ENCODE measurements at places on chromosomes 5 and 9.

GRCh38 chr9:13904746-13905145, 409.2 kb downstream of the NFIB start:
- DNase-seq: no peak

- DNase-seq: no peak
Measured at GRCh38 chr9:27413511-27414219, 110.4 kb upstream of the IFNK start.

GRCh38 chr9:133246562-133246961, 28.4 kb downstream of the ABO start:
- no peak for DNase-seq

DNA sequence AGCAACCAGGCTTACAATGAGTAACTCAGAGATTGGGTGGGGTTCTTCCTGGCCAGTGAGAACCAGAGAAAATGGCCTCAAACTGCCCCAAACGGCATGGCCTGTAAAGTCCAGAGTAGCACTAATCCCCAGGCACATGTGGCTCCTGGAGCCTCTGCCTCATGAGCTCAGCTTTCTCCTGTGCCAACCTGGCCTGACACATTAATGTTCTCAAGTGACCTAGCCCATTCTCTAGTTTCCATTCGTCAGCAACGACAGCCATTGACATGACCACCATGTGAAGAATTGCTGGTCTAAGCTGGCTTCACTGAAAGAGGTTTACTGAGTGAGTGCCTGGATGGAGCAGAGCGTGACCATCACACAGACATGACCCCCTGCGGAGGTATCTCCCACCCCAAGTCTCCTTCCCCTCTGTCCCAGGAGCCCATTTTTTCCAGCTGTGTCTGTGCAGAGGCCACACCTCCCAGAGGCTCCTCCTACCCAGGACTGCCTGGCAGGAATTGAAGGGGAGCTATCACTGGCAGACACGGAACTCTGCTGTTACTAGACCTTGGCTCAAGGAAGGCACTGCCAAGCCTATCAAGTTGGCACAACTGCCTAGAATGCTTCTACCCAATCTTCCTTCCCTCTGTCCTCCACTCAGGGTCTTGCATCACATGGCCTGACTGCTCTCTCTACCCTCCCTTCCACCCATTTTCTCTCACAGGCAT, 59.0 kb upstream of the BOD1 start:
- DNase-seq: no peak

DNA sequence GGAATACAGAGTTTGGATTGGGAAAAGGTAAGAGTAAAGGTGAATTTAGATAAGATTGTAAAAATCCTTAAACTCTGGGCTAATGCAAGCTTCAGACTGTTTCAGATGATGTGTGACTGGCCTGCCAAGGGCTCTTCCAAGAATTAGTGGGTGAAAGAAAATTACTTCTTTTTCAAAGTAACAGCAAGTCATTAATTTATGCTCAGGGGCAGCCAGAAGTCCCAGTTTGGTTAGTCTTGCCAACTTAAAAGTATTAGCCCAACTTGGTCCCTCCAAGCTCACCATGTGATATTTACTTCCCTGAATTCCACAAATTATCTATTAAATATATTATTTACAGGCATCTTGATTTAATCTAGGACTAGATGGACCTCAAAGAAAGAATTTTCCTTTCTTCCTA, 947.8 kb downstream of the NR2F1-AS1 start:
- DNase-seq: no peak

- DNase-seq: no peak
Measured at GRCh38 chr9:89640361-89640760, 35.5 kb downstream of the GADD45G start.

- DNase-seq: no peak
Measured at GRCh38 chr5:96079075-96079474, 117.4 kb upstream of the ELL2 start.

DNA sequence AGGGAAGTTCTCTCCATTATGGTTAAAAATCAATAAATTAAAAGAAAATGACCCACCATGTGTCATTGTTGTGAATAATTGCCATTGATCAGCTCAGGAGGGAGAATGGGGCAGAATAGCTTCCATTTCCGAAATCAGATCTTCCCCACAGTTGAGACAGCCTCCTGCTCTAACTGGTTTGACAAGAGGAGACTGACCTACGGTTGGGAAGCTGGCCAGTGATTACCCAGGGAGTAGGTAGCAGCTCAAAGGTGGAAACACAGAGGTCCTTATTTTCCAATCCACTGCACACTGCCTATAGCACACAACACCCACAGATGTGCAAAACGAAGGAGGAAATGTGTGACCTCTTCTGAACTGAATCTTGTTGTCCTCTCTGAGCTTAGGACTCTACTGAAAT, 69.0 kb upstream of the DAPK1 start:
- no peak for DNase-seq

GRCh38 chr5:179534431-179534830, 15.9 kb upstream of the RUFY1 start:
- DNase-seq: no peak

GRCh38 chr9:126519660-126520420, 93.9 kb upstream of the LMX1B start:
- DNase-seq: no peak

DNA sequence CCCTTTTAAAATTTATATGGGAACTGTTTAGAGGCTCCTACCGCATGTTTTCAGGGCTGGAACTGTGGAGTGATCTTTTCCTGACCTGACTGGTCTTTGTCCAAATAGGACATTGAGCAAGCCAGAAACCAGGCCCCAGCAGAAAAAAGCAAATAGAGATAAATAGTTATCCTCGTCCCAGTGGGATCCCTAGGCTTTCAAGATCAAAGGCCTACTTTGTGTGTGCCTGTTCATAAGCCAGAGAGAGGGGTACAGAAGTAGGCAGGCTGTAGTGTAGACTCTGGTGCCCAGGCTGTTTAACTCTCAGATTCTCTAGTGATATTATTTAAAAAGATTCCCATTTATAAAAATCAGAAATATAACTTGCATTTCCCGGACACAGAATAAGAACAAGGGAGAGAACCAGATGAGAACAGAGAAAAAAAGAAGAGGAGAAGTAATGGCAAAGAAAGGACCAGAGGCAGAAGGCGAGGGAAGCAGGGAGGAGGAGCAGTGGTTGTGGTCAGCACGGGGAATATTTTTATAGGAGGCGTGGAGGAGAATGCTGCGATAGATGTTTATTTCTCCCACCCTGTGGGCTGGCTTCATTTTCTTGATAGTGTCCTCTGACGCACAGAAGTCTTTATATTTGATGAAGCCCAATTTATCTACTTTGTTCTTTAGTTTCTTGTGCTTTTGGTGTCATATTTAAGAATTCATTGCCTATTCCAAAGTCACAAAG, 101.2 kb downstream of the AOPEP start:
- no peak for DNase-seq

DNA sequence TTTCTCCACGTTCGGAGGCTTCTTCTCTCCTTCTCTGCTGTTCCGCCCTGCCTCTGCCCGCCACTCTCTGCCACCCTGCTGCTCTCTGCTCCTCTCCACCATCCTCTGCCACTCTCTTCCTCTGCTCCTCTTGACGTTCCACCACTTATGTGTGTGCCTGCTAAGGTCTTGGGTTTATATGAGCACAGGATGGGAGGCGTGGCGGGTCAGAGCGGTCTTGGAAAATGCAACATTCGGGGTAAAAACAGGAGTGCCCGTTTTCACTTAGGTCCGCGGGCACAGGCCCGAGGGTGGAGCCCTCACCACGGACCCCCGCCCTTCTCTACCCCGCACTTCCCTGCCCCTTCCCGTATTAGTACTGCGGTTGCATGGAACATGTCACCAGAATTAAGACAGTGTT, 114.4 kb upstream of the FBXL7 start:
- DNase-seq: no peak

DNA sequence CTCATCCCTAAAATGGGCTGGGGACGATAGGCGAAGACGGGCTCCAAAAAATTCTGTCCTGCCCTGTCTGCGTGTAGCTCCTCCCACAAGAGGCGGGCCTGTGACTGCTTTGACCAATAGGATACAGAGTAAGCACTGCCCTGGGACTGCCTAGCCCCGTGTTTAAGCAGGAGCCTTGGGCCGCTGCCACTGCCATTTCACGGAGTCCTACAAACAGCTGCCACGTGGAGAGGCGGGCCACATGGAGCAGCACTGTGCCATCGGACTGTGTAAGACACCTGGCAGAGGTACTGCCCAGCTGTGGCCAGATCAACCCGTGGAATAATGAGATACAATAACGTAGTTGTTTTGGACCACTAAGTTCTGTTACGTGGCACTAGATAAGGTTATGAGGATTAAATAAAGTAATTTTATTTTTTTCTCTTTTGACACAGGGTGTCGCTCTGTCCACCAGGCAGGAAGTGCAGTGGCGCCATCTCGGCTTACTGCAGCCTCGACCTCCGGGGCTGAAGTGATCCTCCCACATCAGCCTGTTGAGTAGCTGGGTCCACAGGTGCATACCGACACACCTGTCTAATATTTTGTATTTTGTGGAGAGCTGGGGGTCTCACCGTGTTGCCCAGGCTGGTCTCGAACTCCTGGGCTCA, 87.2 kb downstream of the LMNB1 start:
- no peak for DNase-seq

DNA sequence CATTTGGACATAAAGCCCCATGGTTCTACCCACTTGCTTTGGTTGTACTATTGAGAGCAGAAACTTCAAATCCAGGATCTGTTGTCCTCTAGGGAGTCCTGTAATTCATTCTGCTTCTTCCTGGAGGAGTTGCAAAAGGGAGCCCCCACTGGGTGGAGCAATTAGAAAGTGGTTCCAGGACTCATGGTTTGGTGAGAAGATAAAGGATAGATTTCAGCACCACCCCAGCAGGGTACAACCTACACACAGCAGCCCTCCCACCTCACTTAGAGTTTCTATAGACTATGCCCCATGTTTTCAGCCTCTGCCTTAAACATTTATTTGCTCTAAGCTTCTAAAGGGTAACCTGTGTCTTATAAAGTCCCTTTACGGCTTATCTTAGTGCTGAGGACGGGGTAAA, 112.6 kb upstream of the ARRDC3 start:
- no peak for DNase-seq

DNA sequence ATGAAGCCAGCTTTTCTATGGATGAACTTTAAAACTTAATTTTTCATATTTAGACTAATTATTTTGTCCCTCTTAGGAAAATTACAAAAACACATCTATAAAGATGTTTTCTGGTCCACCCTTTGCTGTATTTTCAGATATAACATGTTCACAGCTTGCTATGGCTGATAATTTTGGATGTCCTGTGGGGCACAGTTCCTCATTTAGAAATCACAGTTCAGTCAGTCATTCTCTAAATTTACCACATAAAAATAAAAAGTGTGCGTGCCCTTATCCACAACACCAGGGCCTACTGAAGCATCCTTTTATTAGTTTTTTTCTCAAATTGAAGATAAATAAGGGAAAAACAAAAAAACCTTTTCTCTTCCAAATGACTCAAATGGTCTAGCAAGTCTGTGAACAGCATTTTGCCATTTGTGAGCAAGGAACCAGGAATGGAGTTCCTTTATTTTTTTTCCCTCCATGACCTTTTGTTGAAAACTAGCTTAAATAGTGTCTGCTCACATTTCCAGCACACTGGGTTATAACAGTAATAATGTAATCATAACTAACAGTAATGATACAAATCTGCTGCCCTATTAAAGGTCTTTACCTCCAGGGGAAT, 87.1 kb downstream of the CEMIP2 start:
- DNase-seq: no peak

- no peak for DNase-seq
Measured at GRCh38 chr9:28456861-28457260, 883.6 kb upstream of the C9orf72 start.

DNA sequence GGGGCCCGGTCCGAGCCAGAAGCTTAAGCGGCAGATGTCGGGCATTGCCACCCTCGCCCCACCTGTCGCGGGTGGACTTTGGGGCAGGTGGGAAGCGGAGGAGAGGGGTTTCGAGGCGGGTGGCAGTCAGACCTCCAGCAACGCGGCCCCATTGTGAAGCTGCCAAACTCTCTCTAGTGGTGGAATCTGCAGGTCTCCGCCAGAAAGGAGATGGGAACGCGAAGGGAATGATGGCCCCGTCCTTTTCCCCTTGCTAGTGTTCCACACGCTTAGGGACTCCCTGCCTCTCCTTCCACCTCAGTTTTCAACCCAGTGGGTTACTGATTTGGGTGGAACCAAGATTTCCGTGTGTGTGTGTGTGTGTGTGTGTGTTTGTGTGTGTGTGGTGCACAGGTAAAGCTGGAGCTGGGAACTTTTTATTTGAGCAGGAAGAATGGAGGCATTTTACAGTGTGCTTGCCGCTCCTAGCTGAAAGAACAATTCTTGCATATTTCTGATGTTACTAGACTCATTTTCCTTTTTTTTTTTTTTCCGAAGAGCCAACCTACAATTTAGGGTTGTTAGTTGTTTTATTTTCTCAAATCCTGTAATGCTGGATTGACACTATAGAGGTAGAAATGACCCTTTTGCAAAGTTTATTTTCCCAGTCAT, 1.3 kb downstream of the MACIR start:
- no peak for DNase-seq

GRCh38 chr5:179237770-179238627, 107.3 kb downstream of the ADAMTS2 start:
- DNase-seq: no peak

DNA sequence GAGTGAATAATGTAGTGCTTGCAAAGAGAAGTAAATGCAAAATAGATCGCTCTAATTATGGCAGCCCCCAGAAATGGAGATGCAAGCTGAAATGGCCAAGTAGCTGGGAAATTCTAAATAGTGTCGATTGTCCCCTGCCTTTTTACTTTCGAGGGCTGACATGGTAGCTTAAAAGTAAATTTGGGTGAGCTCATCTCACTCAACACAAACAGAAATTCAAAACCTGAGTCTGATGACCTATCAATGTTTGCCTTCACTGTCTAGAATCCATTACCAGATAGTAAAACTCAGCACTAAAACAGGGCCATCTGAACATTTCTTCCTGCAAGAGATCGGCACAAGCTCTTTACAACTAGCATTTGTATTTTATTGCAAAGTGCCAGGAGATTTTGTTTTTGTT, 7.0 kb upstream of the LHX2 start:
- no peak for DNase-seq

- no peak for DNase-seq
Measured at GRCh38 chr9:17536027-17536426, 42.8 kb upstream of the SH3GL2 start.

- DNase-seq: no peak
Measured at GRCh38 chr9:127448112-127448805, 2.9 kb downstream of the RPL12 start.

GRCh38 chr5:142769251-142769792, 855 bp upstream of the ARHGAP26 start:
- no peak for DNase-seq

DNA sequence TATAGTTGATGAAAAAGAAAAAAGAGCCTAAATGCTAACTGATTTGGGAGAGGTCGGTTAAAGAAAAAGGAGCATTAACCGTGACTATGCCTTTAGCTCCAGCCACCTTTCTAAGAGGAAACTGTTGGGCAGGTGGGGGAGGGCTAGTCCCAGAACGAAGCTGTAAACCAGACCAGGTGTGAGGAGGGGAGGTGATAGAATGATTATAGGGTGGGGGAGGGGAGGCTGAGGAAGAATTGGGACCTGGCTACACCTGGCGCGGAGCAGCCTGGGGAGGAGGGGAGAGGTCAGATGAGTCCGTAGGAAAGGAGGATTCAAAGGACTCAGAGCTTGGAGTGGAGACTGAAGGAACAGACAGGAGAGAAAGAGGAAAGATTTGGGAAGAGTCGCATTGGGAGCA, 73.4 kb downstream of the PHAX start:
- DNase-seq: no peak

Measured in activated T-helper 1 cell treated with anti-CD3 and anti-CD28 coated beads, Interleukin-2, amount 50 U/mL, for 16 hours (primary cell).